ENCODE measurements at places on chromosomes 16 and 17.

- no peak for DNase-seq
Observed at GRCh38 chr17:81097943-81098308, 63.0 kb downstream of the BAIAP2 start.

- no peak for DNase-seq
Observed at GRCh38 chr17:75872434-75873351, 5.7 kb downstream of the TRIM47 start.

DNA sequence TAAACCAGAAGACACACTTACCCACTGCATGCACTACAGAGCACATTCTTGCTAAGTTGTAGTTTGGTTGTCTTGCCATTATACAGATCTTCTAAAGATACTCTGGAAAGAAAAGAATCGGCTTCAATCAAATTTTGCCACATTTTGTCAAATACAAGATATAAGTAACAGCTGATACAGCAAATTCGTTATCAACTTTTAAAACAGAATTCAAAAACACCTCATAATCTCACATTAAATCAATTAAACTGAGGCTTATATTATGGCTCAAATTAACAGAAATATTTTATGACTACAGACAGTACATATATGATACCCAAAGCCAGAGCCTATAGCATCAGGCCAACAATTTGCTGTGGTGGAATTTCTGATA is 5.4 kb downstream of the DNAJA2 start:
- DNase-seq, result no peak

DNA sequence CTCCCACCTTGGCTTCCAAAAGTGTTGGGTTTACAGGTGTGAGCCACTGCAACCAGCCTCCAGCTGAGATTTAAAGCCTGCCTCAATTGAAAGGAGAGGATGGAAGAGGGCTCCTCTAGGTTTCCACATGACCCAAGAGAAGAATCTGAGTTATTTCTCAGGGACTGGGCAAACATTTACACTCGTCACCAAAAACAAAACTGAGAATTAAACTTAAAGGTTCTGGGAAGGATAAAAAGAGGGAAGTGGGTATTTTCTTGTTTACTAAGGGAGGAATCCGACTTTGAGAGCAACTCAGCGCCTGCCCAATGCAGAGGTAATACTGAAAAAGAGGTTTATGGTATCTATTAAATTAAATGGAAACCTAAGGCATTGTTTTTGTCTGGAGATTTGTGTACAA is 13.3 kb downstream of the HOXB1 start:
- no peak for DNase-seq

GRCh38 chr16:12304861-12305596 is 328.5 kb downstream of the SNX29 start:
- no peak for DNase-seq

Data from stimulated activated CD8-positive, alpha-beta memory T cell treated with anti-CD3 and anti-CD28 coated beads, Interleukin-15, amount 100 ng/mL, for 24 hours (primary cell).